ENCODE measurements at places on chromosomes 3 and 15.

DNA sequence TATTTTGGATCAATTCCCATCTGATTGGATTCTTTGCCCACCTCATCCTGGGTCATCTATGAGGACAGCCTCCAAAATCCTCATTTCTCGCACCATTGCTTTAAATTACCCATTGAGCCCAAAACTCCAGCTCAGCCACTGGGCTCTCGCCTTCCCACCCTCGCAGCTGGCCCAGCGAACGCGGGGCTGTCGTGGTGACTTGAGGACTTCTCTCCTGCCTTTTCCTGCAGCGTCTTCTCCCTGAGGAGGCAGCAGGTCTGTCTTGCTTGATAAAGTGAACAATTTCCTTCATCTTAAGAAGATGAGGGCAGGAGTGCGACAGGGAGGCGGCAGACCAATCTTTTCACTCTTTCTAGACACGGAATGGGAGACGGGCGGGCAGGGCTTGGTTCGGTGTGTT, 33.0 kb upstream of the SNRPA1 start:
- no peak for DNase-seq

DNA sequence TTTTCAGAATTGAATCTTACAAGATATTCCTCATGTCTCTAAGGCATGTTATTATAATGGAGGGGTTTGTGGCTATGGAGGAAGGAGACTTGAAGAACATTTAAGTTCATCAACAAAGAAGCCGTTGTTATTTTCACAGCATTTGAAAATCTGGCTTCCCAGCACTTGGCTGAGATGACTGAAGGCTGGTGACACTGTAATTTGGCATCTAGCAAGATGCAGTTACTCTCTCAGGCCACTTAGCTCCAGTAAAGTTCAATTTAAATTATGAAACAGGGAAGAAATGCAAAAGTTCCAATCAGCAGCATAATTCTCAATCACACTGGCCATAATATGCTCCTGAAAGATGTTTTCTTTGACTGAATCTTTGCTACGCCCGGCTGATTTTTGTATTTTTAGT, 139.4 kb upstream of the NUDT16 start:
- DNase-seq: no peak

- no peak for DNase-seq
Measured at GRCh38 chr3:157755233-157755632, 252.0 kb upstream of the VEPH1 start.

GRCh38 chr3:170772175-170772574, 97.8 kb downstream of the RPL22L1 start:
- no peak for DNase-seq

GRCh38 chr3:172709774-172710663, 848 bp downstream of the NCEH1 start:
- no peak for DNase-seq

DNA sequence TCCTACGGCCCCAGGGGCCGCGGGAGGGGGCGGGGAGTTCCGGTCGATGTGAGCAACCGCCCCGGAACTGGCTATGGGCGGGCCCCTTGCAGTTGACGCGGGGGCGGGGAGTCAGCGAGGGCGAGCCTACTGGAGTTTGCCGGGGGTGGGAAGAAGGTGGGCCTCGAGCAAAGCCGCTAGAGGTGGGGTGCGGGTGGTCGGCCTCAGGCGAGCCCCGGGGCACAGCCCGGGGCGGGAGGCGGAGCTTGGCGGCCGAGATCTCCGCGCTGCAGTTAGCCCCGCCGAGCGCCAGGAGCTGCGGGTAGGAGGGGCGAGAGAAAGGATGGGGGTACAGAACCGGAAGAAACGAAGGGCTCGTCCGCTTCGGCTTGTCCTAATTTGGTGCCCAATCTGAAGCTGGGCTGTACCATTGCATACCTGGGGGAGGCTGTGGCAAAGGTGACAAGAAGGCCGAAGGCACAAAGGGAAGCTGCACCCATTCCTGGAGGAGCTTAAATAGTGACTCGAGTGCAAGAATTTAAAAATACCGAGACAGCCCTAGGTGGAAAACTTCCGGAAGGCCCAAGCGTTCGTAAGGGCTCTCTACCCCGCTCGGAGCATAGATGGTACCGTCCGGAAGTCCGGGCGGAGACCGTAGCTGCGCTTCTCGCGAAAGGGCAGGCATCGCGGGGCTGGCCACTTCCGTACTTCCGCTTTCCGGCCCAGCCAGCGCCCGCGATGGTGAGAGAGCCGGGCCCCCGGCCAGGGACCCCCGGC, at the start of the genes ARPC4 and TADA3:
TSS of gene ARPC4 (plus strand) at position 678 of the 756 bp plus-strand sequence. CDS start at position 718, 40 bp downstream.
TSS of gene TADA3 (minus strand) at position 69 of the 756 bp plus-strand sequence. CDS start 1,007 bp downstream, outside the sequence.
- DNase-seq: peak; percentile 88

- DNase-seq: no peak
Measured at GRCh38 chr3:84783281-84783680, 175.5 kb upstream of the CADM2 start.

DNA sequence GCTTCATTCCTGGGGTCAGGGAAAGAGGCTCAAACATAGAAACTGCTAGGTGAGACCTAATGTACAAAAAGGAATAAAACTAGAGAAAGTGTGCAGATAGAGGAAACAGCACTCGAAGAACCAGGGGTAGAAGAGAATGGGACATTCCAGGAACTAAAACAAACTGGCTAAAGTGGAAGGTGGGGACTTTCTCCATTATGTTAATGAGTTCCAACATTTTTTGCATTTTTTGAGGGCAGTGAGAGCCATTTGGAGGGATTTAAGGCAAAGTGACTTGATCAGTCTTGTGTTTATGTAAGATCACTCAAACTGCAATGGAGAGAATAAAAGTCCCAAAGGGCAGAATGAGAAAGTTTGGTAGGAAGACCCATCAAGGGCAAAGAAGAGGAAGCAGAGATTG, 20.6 kb upstream of the SLC4A7 start:
- no peak for DNase-seq

DNA sequence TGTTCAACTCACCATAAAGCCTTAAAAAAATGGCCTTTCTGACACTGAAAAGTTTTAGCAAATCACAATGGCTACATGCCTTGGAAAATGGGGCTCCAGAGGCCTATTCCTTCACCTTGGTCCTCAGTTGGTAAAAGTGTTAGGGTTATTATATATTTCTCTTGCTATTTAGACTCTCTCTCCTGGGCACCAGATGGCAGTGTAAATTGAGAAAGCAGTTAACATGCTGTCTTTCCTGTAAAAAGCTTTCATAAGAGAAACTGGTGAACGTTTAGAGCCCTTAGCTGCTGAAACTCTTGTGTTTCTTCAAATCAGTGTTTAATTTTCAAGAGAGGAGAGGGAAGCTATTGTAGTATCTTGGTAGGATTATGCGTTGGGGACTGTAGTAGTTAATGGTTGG, 89.9 kb downstream of the LRTM1 start:
- DNase-seq: no peak

- no peak for DNase-seq
Measured at GRCh38 chr3:125960066-125960424, 8.9 kb upstream of the ROPN1B start.

GRCh38 chr3:159806412-159806811, 182.2 kb upstream of the IL12A start:
- DNase-seq: no peak

GRCh38 chr3:177591379-177591778, 394.1 kb upstream of the TBL1XR1 start:
- DNase-seq: no peak

DNA sequence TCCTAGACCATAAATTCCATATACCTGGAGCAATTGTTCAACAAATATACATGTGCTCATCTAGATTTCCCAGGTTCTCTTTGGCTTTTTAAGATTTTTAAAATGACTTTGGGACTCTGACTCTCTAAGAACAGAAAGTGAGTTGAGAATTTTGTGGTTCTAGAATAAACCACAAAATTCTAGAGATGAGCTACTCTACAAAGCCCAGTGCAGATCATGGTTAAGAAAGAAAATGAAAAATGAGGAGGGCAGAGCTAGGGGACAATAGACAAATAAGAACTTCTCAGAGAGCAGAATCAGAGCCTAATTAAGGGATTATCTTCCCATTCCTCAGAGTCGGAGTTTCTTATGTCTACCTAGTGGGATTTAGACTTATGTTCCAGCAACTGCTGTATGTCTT, 694.7 kb downstream of the ZNF385D start:
- no peak for DNase-seq

GRCh38 chr15:81195339-81195864, 1.3 kb upstream of the IL16 start:
- no peak for DNase-seq

GRCh38 chr15:38401106-38401505, 52.8 kb upstream of the FAM98B start:
- no peak for DNase-seq
